ENCODE measurements at places on chromosomes 3 and 15. TPM values are rescaled to one million over a fixed set of nuclear protein-coding genes. Genes with fewer than 3 reads are reported as not detected.

DNA sequence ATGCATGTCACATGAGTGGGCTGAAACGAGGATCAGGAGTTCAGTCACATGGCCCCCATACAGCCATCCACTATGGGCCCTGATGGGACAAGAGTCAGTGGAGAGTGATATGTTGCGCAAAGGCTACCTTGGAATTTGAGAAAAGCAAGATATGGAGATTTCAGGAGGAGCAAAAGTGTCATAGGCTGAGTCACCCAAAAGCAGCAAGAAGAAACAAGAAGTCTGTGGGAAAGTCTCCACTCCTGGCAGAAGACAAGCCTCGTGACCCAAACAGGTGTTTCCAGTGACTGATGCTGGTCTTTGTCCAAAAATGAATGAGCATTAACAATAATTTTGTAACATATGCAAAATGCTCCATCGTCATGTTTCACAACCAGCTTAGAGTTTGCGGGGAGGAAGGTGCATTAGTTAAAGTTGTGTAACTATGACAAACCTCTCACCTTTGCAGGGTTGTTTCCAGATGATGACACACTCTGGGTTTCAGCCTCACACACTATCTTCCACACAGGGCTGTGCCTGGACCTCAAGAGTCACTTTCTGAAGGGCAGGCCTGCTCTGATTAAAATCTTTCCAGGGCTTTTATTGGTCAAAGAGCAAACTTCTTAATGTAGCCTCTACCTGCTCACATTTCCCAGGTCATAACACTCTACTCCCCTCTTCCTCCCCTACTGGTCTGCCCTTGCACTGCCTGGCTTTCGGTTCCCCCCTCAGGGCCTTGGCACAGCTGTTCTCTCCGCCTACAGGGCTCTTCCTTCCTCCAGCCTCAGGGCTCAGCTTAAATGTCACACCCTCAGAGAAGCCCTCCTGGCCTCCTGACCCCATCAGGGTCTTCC lies 3.9 kb upstream of the DNASE1L3 start:
- peak; percentile 48 for DNase-seq

DNA sequence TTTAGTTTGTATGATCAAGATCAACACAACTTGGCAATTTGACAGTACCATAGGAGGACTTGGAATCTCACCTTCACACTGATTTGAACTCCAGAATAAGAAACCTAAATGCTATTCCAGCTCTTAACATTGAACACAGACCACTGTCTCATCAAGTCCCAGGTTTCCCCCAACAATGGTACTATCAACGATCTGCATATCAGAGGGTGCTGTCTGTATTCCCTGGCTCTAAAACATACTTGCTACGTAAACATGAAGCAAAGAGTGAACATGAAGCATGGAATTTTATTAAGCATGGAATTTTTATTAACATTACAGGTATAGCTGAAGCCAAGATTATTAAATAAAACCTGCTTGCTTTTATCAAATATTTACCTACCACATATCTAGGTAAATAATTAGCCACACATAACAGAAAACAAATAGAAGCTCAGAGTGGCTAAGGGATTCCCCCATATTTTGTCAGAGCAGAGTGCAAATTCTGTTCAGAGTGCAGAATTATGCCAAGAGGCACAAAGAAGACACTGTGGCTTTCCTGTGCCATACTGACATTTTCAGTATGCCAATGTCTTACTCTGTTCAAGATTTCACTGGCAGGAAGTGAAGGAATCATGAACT lies 22.2 kb upstream of the RIOX2 start:
- no peak for DNase-seq

DNA sequence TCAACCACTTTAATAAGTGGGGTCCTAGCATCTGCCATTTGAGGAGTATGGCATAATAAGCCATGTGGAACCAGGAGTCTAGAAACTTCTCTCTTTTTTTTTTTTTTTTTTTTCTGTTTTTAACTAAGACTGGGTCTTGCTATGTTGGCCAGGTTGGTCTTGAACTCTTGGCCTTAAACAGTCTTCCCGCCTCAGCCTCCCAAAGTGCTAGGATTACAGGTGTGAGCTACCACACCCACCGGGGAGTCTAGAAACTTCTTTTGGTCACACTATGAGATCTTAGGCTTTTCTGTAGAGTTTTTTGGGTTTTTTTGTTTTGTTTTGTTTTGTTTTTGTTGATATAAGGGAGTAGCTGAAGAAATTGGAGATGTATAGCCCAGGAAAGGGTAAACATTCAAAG lies 52.9 kb downstream of the ZBTB38 start:
- no peak for DNase-seq

- DNase-seq = no peak
Measured at GRCh38 chr3:43676441-43676840, 14.3 kb upstream of the ABHD5 start.

- no peak for DNase-seq
Measured at GRCh38 chr3:150739877-150740645, 22.9 kb downstream of the SIAH2 start.

- DNase-seq = peak; percentile 7
Measured at GRCh38 chr3:190774633-190775032, 87.9 kb downstream of the GMNC start.

The VEPH1 gene
- 54.4 TPM for total RNA-seq

DNA sequence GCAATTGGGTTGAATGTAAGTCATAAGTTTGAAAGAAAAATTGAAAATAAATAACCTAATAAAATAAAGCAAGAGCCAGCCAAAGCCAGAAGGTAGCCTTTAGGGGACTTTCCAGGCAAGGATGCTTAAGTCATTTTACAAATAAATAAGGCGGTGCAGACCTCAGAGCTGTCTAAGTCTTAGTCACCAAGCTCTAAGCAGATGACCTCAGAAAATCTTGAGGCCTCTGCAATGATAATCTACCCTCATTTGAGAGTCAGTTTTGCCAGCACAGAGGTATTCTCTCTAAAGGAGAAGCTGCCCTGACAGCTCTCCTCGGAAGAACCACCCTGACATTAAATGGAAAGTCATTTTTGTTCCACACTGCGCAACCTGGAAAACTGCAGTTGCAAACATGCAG lies 113.9 kb downstream of the OXNAD1 start:
- peak; percentile 77 for DNase-seq

GRCh38 chr3:101170062-101170771 lies 150.2 kb downstream of the IMPG2 start:
- peak; percentile 54 for DNase-seq

The LRRC31 gene
- not detected for total RNA-seq

The TUBGCP5 gene
- total RNA-seq = 20.8 TPM

DNA sequence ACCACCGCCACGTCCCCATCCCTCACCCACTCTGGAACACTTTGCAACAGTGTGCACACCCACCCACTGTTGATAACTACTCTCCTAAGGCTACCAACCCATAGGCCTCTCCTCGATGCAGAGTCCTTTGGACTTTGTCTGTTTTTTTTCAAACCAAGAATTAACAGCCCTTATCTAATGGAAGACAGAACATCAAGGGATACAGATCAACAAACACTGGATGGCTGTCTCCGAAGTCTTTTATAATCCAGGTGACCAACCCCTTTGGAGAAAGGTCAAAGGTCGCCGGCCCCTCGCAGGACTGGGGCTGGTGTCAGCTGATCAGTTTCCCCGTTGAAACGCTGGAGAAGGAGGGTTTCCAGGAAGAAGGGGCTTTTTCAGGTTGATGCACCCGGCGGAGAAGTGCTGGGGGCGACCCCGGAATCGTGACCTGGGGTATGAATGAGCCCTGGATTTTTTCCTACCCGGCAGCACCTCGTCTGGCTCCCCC lies 532 bp downstream of the B4GALT4 start:
- DNase-seq = peak; percentile 40

DNA sequence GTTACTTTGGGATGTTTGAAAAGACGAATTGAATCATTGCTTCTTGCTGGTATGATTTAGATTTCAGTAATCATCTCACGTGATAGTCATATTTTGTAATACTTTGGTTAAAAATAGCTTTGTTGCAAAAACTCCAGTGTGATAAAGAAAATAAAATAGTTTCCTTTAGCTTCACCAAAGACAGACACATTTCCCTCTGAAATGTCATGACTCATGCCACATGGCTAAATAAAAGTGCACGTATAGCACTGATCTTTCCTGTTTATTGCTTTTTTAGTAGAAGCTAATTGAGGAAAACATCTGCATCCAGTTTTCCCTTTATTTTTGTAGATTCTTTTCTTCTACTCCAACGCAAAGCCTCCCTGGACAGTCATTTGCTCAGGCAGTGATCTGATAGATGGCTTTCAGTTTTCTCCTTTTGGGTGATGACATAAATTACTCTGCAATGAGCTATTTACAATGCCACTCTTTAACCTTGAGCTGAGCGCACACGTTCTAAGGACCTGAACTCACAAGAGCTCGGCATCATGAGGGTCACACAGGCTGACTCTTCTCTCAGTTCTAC lies 84.9 kb downstream of the ARNT2 start:
- peak; percentile 75 for DNase-seq

- DNase-seq = peak; percentile 94
Measured at GRCh38 chr3:171088964-171089754, 62.6 kb upstream of the SLC2A2 start.

GRCh38 chr3:30873671-30874070 lies 20.8 kb downstream of the GADL1 start:
- DNase-seq = no peak
